ENCODE measurements at places on chromosomes 3 and 15.

DNA sequence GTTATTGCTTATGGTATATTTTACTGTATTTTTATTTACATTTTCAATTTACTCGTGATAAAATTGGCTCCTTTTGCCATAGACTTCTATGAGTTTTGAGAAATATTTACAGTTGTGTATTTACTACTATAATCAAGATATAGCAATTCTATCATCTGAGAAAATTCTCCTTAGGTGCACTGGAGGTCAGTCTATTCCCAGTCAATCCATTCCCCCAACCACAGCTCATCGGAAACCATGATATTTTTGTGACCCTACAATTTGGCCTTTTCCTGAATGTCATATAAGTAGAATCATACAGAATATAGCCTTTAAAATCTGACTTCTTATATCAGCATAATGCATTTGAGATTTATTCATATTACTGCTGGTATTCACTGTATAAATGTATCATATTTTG lies 114.7 kb upstream of the LRTM1 start:
- DNase-seq = no peak

DNA sequence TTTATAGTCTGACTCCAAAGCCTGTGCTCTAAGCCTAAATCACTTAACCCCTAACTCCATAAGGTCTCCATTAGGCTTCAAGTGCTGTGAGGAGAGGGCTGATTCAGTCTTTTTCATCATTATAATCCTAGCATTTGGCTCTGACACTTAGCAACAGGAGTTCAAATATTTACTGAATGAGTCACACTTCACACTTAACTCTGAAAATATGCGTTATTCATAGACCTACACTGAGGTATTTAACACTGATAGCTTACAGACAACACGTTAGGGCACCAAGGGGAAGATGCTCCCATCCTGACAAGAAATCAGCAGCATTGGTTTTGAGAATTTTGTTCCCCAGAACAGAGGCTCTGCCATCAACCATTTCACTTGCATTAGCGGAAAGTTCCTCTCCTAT lies 53.5 kb downstream of the MSL2 start:
- peak; percentile 86 for DNase-seq

- no peak for DNase-seq
These were observed 136.0 kb upstream of the THBS1 start for GRCh38 chr15:39444735-39445470.

DNA sequence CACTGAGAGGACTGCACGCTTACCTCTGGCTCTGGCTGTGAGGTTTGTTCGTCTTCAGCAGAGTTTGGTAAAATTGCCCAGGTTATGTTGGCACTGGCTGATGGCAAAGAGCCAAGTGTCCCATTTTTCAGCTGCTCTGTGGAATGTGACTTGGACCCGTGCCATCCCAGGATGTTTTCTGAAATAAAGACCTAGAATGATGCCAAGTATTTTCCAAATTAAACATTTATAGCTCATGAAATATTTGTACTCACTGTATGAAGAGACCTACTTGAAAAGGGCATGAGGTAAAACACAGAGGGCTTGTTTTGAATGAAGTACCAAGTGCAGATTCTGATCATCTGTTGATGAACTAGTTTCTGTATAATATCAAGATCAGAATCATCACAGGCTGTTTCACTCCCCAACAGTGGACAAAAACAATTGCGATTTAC lies 200.5 kb downstream of the STT3B start:
- no peak for DNase-seq

DNA sequence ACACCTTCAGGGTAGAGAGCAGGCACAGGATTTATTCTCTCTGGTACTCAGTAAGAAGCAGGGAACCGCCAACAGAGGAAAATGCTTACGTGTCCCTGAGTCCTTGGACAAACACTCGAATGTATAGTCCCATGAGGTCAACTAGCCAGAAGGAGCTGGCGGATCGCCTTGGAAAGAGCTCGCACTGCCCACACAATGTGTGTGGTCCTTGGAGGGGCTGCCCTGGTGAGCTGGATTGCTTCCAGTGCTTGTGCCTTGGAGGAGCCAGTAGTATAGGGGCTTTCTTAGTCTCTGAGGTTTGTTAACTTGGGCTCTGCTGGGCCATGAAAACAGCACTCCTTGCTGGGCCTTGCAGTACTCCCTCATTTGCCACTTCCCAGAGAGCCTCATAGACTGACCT lies 40.7 kb upstream of the VILL start:
- DNase-seq = no peak

DNA sequence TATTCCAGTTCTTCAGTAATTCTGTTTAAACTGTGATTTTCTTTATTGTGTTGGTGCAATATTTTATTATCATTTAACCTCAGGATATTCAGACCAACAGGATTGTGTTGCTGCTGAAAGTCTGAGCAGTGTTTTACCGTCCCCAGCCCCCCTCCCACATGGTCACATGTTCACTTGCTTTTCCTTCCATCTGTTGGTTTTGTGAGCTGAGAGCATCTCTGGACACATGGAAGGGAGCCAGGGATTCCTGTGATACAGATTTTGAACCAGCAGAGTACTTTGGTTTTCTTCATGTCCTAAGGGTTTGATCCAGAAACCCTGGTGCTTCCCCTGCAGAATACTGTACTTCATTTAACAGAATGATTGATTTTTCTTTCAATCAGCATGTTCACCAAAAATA lies 11.9 kb downstream of the ARRDC4 start:
- no peak for DNase-seq

DNA sequence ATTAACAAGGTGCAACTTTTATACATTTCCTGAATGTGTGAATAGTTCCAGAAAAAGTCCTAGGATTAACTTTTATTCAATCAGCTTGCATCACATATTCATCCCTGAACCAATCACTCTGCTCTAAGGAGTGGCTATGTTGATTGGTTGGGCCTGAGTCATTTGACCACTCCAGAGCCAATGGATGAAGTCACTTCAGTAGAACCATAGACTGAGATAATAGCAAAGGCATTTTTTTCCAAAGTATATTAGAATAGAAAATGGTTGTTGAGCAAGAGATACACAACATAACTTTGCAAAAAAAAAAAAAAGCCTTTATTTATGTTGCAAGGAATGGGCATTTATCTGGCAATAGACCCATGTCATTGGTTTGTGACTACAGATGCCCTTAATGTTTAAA lies 55.5 kb upstream of the AGTR1 start:
- no peak for DNase-seq

DNA sequence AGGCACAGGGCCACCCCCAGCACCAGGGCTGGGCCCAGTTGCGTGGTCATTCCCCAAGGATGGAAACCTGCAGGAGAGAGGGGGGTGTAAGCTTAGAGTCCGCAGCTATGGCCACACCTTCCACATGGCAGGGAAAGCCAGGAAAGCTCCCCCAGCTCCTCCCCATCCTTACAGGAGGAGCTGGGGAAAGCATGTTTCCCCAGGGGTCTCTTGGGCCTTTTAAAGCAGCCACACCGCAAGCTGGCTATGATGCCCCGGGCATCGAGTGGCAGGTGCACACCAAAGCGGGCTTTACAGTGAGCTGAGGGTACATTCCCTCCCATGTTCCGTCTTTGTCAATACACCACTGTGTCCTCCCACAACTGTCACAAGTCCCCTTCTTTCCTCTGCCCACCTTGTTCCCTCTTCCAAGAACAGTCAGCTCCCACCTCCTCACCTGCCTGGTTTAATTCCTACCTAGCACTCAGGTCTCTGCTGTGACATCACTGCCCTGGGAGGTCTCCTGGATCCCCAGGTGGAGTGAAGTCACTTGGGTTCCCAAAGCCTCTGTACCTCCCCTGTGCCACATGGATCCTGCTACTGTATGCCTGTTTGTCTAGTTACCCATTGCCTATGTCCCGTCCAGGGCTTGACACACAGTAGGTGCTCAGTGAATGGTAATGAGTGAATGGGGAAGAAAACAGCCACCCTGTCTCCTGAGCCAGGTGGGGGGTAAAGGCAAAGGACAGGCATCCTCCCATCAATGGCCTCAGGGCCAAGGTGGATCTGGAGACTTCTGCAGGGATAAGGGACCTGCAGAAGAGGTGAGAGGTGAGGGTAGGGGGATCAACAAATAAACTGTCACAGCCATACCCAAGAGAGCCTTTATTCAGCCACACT lies 3.4 kb downstream of the HYAL3 start:
- no peak for DNase-seq

GRCh38 chr15:39781967-39782302 lies 706 bp downstream of the FSIP1 start:
- no peak for DNase-seq

- no peak for DNase-seq
These were observed 76.4 kb downstream of the CHRNA7 start for GRCh38 chr15:32106401-32107381.

GRCh38 chr3:66376568-66376967 lies 124.3 kb downstream of the LRIG1 start:
- no peak for DNase-seq

- DNase-seq = no peak
These were observed at the start of gene IL17RC for GRCh38 chr3:9916734-9917680. IL17RC (plus strand) TSS chr3:9917098; CDS start chr3:9917316, 218 bp downstream.

DNA sequence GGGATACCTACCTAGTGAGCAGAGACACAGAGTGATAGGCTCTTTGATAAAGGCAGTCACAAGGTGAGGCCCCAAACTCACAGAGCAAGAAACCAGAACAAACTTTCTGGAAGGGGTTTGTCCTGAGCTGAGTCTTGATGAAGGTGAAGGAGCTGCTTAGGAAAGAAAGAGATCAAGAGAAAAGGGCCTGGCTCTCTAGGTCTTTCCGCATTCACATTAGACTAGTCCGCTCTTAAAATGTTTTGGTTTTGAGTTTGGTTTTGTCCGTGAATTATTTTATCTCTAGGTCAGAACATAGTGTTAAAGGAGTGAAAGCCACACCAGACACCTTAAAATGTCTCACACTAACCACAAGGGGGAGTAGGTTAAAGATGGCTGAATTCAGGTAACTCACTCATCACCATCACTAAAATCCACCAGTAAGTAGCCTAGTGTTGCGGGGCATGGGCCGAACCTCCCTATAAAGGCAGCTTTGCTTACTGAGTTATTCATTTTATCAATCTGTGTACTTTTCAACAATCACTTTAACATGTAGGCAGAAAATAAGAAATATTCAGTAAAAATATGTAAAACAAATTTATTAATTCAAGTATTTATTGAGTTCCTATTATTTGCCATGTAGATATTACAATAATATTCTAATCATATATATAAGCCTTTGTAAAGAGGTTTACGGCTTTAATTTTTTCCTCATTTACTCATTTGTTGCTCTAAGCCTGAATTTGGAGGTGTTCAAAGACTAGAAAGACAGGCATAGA lies 121.5 kb upstream of the TSC22D2 start:
- DNase-seq = no peak

GRCh38 chr3:72086042-72086742 lies 301.2 kb upstream of the PROK2 start:
- no peak for DNase-seq

DNA sequence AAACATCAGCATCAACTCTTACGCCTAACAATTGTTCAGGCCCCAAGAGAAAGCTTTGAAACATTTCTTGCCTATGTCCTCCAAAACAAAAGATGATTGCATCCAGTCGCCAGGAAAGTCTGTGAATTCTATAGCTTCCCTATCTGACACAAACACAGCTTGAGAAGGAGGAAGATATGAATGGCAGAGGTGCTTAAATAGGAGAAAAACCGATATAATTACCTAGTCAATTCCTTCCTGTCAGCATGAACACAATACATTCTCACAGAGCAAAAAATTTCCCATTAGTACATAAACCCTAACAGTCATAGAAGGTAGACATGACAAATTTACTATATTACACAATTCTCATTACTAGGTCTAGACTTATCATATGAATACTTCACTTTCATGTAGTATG lies 326.5 kb downstream of the CGGBP1 start:
- DNase-seq = no peak

DNA sequence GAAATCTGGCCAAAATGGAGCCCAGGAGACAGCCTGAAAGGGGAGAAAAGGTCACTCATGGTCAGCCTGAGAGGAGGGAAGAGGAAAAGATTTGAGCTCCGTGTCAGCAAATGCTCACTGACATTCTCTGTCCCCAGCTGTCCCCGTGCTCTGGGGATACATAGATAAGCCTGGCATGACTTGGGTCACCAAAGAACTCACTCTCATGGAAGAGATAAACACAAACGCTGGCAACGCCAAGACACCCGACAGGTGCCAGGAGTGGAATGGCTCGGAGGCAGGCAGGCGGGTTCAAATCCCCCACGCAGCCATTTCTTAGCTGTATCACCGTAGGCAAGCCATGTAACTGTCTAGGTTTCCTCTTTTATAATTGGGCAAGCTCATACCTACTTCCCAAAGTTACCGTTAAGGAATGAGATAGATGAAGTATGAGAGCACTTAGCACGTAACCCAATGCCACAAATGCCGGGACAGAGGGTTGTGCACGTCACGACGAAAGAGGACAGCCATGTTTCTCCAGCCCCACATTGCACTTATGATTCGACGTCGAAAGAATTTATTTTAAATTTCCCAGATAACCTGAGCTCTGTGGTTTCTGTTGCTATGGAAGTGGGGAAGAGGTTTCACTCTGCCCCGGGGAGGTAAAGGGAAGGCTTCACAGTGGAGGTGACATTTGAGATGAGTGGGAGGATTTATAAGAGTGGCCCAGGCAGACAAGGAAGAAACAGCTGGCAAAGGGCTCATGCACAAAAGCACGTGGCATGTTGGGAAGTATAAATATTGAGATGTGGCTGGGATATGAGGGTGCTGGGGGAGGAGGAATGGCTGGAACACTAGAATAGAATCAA lies 41.4 kb upstream of the TSEN2 start:
- DNase-seq = no peak

GRCh38 chr3:123781571-123782275 lies 102.4 kb downstream of the MYLK start:
- no peak for DNase-seq

- no peak for DNase-seq
These were observed 54.5 kb downstream of the TMEM108 start for GRCh38 chr3:133092681-133093080.

GRCh38 chr15:27695726-27696125 lies 403.4 kb downstream of the OCA2 start:
- no peak for DNase-seq

DNA sequence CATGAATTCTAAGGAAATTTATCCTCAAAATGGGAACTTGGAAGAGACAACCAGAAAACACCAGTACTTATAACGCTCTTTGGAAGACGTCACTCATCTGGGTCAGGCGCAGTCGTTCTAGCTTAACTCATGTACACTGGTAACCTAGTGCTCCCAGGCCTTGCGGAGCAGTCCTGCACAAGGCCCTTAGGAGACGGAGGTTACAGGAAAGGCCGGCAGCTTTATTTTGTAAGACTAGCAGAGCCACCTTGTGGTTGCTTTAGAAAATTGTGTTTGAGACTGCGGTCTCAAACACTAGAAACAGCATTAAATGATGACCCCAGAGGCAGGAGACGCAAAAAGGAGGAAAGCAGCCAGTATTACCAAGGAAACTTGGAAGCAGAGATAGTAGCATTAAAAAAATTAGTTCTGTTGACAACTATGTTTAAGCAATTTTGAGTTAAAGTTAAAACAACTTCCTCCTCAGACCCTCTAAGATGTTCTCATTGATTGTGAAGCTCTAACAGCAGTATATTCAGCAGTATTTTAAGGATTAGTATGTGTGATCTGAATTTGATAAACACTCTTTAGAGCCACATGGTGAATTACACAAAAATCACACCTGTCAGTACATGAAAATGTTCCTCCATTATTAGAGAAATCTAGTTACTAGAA lies 141.9 kb upstream of the C2CD4B start:
- peak; percentile 46 for DNase-seq

DNA sequence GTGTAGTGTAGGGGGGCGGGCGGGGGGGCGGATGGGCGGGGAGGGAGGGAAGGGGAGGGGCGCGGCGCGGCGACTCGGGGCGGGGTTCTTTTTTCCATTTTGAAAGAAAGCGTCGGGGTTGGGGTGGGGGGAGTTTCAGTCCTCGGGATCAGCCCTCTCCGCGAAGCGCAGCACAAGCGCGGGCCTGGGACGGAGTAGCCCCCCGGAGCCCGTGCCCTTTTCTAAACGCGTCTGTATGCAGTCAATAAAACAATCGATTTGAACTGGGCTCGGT lies 6.1 kb downstream of the ISLR2 start:
- no peak for DNase-seq
